ENCODE measurements at places on chromosomes 2 and 18.

GRCh38 chr2:200338692-200339091 lies 32.2 kb downstream of the SPATS2L start:
- no peak for DNase-seq

GRCh38 chr2:182826064-182826463 lies 40.4 kb downstream of the FRZB start:
- no peak for DNase-seq

GRCh38 chr18:58324824-58325480 lies 280.9 kb downstream of the NEDD4L start:
- DNase-seq = no peak

DNA sequence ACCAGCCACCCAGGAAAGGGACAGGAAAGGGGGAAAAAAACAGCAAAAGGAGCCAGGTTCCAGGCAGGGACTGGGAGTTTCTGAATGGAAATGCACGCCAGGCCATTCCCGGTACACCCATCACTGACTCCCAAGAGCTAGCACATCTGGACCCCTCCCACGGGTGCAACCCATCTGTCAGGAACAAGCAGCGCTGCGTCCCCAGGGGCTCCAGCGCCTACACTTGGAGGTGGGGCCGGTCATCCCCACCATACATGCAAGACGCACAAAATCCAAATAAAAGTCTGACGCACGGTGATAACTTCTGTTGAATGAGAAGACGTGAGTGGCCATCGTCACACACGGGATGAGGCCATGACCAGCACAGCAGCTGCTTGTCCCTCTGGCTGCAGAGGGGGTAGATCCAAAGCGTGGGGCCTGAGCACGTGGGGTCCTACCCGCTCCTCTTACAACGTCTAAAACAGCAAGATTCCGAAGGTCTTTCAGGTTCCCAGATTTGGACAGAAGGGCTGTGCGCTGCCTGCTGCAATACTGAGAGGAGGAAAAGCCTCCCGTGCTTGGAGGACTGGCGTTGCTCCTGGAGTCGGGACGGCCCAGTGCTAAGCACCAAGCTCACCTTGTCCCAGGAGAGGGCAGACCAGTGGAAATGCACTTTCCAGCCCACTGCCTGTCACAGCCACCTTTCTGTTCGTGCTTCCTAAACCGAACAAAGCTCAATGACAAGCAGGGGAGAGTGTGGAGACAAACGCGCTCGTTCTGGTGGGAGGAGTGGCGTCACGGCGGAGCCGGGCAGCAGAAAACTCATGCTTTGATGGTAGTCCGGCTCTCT lies 68.9 kb downstream of the NDUFA10 start:
- DNase-seq = no peak

GRCh38 chr2:46352621-46353020 lies 55.4 kb downstream of the EPAS1 start:
- DNase-seq = no peak

Data from GM06990 (cell line).